ENCODE measurements at places on chromosomes 2 and 18.

GRCh38 chr2:214628091-214628490, 181.4 kb downstream of the BARD1 start:
- DNase-seq, result no peak

- no peak for DNase-seq
Observed at GRCh38 chr18:36448384-36449290, 151.1 kb downstream of the FHOD3 start.

- DNase-seq, result no peak
Observed at GRCh38 chr2:69168144-69168813, 155.3 kb downstream of the ANTXR1 start.

GRCh38 chr2:208062113-208062512, 36.8 kb upstream of the PLEKHM3 start:
- DNase-seq, result peak; percentile 30

DNA sequence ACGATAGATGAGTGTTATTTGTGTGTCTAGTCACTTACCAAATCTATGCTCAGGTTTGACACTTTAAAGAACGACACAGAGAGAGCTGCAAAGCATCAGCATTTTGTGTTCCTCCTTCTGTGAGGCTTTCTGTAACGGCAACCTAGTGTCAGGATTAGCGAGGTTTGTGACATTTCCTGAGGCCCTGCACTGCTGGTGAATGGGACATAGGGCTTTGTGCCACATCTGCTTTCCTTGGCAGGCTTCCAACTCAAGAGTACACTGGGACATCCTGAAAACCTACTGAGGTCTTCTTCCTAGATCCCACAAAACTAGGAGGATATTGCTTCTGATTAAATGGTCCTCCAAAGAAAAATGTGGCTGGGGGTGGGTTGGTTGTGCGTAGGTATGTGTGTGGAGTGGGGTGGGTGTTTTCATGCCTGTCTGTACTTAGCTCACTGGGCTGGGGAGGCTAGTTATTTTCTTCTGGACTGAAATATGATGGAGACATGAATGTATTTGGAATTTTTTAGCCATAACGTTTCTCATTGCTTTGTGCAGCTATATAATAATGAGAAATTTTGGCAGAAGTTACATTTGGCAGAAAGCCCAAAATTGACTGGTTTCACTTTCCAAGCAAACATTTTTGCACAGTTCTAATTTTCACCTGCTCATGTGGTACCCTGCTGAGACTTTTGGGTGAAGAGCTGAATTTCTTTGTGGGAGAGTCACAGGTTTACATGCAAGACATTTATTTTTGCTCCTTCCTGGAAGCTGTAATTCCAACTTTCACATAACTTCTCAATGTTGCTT, 308.4 kb downstream of the XIRP2 start:
- DNase-seq, result peak; percentile 54

DNA sequence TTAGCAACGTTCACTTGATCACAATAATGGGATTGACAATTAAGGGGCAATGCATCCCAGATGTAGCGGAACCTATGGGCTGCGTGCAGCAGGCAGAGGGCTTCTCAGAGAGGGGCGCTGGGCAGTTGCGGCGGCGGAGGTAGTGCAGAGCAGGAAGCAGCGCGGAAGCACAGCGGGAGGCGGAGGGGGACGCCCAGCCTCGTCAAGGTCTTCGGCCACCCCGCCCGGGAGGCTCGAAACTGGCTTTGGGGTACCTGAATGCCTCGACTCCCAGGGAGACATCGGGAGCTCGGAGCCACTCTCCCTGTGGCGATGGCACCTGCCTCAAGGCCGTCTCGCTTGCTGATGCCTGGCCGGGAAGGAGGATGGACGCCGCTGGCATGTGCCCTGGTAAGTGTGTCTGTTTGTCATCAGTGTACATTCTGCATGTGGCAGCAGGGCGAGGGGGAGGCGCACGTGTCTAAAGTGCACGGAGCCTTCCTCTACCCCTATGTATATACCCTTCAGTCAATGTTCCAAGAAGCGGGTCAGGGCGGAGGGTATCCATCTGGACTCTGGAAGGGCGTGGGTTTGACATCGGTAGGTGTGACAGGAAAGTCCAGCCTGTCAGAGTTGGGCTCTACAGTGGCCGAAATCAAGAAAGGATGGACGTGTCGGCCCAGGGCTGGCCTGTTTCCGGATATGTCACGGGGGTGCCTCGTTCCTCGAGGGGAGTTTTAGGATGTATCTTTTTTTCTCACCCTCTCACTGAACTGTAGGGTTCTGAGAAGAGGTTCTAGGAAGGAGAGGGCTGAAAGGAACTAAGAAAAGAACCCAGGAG, 7.5 kb upstream of the SP9 start:
- DNase-seq, result no peak

DNA sequence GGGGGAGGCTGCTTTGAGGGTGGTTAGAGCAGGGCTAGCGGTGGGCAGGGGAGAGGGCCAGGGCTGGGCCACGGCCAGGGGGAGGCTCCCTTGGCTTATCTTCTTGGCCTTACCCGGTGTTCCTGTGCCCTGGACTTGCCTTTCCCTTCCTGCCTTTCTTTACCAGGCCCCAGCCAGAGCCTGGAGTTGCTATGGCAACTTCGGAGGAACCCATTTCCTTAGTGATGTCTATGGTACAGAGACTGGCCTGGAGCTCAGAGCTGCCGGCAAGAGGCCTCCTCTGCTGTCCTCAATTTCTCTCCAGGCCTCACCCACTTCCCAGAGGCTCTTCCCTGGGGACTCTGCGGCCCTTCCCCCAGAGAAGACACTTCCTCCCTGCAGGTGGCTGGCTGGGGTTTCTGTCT, 11.5 kb downstream of the SPEG start:
- DNase-seq, result peak; percentile 80

Measured in endothelial cell of umbilical vein (primary cell).